H4 (cell line): ENCODE measurements at places on chromosomes 12 and 14. TPM values are rescaled to one million over a fixed set of nuclear protein-coding genes. Genes with fewer than 3 reads are reported as not detected.

The PRICKLE1 gene
- 1.1 and 1.8 TPM in 2 replicates for total RNA-seq

The TAMALIN gene
- 0.35 and 1.8 TPM in 2 replicates for total RNA-seq

The SRGAP1 gene
- total RNA-seq, result 1.6 and 2.1 TPM in 2 replicates

The ATF7 gene
- total RNA-seq, result 6.1 and 12.4 TPM in 2 replicates

The PLCZ1 gene
- total RNA-seq, result not detected in 2 replicates

The NANOG gene
- total RNA-seq, result not detected in 2 replicates

The CLEC2A gene
- total RNA-seq, result not detected in 2 replicates

The GALNT9 gene
- total RNA-seq, result 1.2 and 1.7 TPM in 2 replicates

The KCNMB4 gene
- total RNA-seq, result 0.90 and 1.5 TPM in 2 replicates

The TSPAN19 gene
- total RNA-seq, result not detected in 2 replicates

The ZC2HC1C gene
- 0.21 and 2.7 TPM in 2 replicates for total RNA-seq

The ARHGEF25 gene
- total RNA-seq, result 8.5 and 11.7 TPM in 2 replicates

The TNFAIP2 gene
- total RNA-seq, result 0.41 and 5.3 TPM in 2 replicates

The POU6F1 gene
- 2.9 and 24.5 TPM in 2 replicates for total RNA-seq

The TAS2R7 gene
- total RNA-seq, result not detected in 2 replicates

The STON2 gene
- 6.3 and 6.9 TPM in 2 replicates for total RNA-seq

The TMEM121 gene
- total RNA-seq, result 1.6 and 2.5 TPM in 2 replicates

The OR6C2 gene
- not detected in 2 replicates for total RNA-seq

The PRB2 gene
- not detected in 2 replicates for total RNA-seq

The B3GNT4 gene
- 0.29 TPM in 1 of 2 replicates, not detected in the other for total RNA-seq
